ENCODE measurements at places on chromosomes 7 and 10. TPM values are rescaled to one million over a fixed set of nuclear protein-coding genes. Genes with fewer than 3 reads are reported as not detected.

DNA sequence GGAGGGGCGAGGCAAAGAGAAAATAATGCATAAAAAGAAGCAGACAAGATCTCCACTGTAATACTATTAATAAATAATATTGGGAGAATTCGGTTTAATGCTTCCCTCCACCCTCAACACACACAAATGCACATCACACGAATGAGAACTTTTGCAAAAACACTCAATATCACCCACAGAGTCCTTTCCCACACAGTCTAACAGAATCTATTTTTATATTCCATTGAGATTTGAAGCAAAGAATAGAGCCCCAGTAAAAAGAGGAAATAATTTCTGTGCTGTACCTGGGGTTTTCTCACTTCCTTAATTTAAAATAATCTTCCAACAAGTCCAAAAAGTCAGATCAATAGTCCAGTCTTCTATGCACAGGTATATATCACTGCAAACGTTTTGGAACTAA lies 17.0 kb downstream of the PIK3AP1 start:
- no peak overlapping the region for H3K27ac ChIP-seq
- H3K4me3 ChIP-seq: no peak overlapping the region
- H3K36me3 ChIP-seq: no peaks in the 10 kb centered on the region
- no peak for DNase-seq
- H3K4me1 ChIP-seq: no peaks in the 10 kb centered on the region
- no peaks in the 10 kb centered on the region for H3K27me3 ChIP-seq

Gene AGR3
- not detected for total RNA-seq

Gene VKORC1L1
- total RNA-seq: 13.5 TPM

DNA sequence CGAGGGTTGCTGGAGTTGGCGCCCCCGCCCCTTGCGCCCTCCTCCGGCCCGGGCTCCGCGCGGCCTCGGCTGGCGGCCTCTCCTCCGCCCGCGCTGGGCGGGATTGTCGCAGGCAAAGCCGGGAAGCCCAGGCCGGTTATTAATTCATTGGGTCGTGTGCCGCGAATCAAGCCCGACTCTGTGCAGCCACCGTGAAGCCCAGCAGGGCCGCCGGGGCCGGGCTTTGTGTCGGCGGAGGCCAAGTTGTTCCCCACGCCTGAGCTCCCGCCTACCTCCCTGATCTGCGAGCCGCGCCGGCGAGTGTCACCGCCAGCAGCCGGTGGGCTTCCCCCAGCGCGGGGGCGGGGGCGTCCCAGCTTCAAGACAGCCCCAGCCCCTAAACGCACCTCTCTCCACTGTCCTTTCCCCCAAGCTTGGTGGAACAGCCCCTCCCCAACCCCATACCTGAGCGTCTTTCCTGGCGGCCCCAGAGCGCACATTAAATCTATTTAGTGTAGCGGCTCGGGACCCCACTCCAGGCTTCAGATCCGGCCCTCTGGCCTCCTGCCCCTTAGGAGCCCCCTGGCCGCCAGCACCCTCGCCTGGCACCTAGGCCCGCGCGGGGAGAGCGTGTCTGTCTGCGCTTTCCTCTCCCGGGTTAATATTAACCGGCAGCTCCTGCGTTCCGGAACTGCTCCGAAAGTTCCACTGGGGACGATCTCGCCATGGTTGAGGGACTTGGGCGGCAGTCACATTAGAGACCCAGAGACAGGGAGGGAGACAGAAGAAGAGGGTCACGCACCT lies 3.5 kb downstream of the SHH start:
- DNase-seq: no peak
- no peaks in the 10 kb centered on the region for H3K36me3 ChIP-seq
- no peak overlapping the region for H3K27ac ChIP-seq
- peaks cover 68% of the 10 kb centered on the region for H3K27me3 ChIP-seq
- H3K4me3 ChIP-seq: no peak overlapping the region

GRCh38 chr7:33191340-33191739 lies 62.0 kb downstream of the BBS9 start:
- peak; percentile 18 for DNase-seq
- H3K4me3 ChIP-seq: no peak overlapping the region
- peak overlapping the region; percentile 46 for H3K27ac ChIP-seq
- peaks cover 18% of the 10 kb centered on the region for H3K4me1 ChIP-seq

- no peaks in the 10 kb centered on the region for H3K27me3 ChIP-seq
- H3K4me1 ChIP-seq: peaks cover 57% of the 10 kb centered on the region
- peaks cover 11% of the 10 kb centered on the region for H3K36me3 ChIP-seq
- H3K4me3 ChIP-seq: no peak overlapping the region
- DNase-seq: no peak
- peak overlapping the region; percentile 49 for H3K27ac ChIP-seq
Observed at GRCh38 chr7:833601-834258, 1.5 kb downstream of the SUN1 start.

Gene SPDYE1
- total RNA-seq: not detected

DNA sequence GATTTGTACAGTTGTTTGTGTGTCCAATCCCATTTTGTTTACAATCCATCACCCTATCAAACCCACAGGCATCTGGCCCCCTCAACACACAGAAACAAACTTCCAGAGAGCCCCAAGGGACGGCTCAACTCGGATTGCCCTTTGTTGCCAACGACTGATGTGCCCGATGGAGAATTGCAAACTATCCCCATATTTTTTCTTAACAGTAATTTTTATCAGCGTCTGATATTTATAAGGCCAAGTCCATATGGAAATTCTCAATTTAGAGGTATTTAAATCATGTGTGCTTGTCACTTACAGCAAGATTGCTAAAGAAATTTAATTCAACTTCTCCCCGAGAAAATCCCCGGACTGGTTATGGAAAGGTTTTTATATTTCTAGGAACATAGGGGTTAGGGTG lies 113.9 kb upstream of the NPS start:
- no peaks in the 10 kb centered on the region for H3K27me3 ChIP-seq
- DNase-seq: no peak
- H3K4me1 ChIP-seq: no peaks in the 10 kb centered on the region
- H3K4me3 ChIP-seq: no peak overlapping the region
- H3K27ac ChIP-seq: no peak overlapping the region

Gene NAMPT
- total RNA-seq: 812 TPM

DNA sequence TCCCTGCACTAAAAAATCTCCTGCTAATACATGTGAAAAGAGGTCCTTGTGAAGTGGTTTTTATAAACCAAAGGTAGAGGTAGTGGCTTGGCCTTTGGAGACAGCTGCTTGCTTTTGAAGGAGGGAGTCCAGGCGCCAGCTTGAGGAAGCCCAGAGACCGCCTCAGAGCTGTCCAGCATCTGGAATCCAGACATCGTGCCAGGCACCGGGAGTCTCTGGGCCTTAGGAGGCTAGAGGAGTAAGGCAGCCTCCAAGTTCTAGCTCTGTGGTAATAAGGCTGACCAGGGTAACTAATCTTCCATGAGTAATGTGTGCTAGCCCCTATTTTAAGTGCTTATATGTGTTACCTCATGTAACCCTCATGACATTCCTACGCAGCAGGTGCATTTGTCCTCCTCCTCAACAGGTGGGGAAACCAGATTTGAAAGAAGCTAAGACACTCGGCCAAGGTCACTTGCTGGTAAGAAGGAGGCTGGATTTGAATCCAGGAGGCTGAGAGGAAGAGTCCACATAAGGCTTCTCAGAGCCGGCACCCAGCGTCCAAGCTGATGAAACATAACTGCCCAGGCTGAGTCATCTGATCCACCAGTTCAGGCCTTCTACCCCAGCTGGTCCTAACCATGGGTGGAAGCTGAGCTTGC lies 26.1 kb downstream of the PRLHR start:
- peaks cover 1% of the 10 kb centered on the region for H3K27me3 ChIP-seq
- H3K4me1 ChIP-seq: no peaks in the 10 kb centered on the region
- no peaks in the 10 kb centered on the region for H3K36me3 ChIP-seq
- H3K4me3 ChIP-seq: no peak overlapping the region
- DNase-seq: no peak

DNA sequence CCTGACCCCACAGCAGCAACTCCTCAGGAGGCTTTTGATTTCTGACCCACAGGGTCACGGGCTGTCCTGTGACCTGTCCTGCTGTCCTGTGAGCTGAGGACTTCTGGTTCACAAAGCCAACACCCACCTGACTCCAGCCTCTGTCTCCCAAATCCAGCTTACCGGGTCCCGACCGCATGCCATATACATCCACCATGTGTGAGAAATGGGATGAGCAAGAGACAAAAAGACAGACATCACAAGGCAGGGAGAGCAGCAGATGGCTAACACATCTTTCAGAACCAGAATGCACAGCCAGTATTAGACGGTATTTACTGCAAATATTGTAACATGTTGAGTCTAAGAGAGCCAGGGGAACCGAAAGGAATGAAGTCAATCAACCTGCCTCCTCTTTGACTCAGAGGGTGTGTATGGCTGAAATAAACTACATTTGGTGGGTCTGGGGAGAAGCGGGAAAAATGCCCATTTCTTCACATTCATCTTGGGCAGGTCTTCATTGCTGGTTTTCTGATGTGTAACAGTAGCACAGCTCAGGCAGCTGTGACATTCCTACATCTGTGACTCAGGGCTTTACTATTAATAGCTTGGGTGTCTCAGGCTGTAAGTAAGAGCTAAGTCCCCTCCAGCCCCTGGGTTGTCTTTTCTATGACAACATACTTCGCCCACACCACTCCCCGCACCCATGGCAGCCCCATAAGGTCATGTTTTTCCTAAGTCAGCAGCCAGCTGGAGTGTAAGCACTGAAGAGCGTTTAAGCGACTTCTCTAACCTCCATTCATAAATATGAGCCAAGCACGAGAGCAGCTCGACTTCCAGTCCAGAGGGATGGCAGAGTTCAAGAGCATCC lies 25.0 kb downstream of the ABLIM1 start:
- H3K27ac ChIP-seq: no peak overlapping the region
- H3K4me1 ChIP-seq: peaks cover 19% of the 10 kb centered on the region
- H3K27me3 ChIP-seq: peaks cover 37% of the 10 kb centered on the region
- DNase-seq: peak; percentile 7
- H3K36me3 ChIP-seq: no peaks in the 10 kb centered on the region

Gene AUTS2
- total RNA-seq: 3.3 TPM

Gene WDFY4
- total RNA-seq: 1.1 TPM

DNA sequence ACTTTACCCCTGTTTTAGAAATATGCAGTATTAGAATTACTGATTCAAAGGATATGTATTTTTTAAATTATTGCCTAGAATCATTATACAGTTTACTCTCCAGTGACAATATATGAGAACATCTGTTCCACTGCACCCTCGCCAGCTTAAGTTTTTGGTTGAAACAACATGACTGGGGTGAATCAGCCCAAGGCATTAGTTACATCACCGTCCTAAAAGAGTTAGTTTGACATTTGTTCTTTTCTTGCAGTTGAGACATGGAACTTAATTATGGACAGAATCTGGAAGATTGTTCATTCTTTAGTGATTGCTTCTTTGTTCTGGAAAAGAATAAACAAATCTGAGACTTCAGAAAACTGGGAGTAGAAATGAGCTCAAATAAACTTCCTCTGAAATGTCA lies 167.3 kb upstream of the DKK1 start:
- no peaks in the 10 kb centered on the region for H3K36me3 ChIP-seq
- no peak overlapping the region for H3K27ac ChIP-seq
- no peak for DNase-seq
- H3K4me1 ChIP-seq: no peaks in the 10 kb centered on the region
- H3K27me3 ChIP-seq: no peaks in the 10 kb centered on the region
- H3K4me3 ChIP-seq: no peak overlapping the region

DNA sequence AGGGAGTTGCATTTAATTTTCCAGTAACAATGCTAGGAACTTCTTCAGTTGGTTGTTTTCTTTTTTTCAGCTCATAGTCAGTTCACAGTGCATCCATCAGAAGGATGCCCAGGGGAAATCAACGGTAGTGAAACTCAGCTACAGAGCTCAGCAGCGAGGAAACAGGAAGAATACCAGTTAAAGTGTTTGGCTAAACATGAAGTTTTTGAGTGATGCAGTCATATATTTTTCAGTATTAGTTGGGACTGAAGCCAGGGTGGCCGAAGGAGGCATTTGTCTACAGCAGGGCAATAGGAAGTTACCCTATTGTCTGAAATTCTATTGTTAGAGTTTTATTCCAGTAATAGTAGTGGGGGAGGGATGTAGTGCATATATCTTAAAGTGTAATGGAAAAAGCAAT lies 45.3 kb upstream of the MALRD1 start:
- H3K4me1 ChIP-seq: no peaks in the 10 kb centered on the region
- no peak overlapping the region for H3K4me3 ChIP-seq
- H3K27me3 ChIP-seq: no peaks in the 10 kb centered on the region
- no peak for DNase-seq
- H3K27ac ChIP-seq: no peak overlapping the region

Gene NXPH1
- total RNA-seq: not detected

Gene ECHS1
- total RNA-seq: 50.7 TPM

GRCh38 chr10:88386204-88386788 lies 196.8 kb downstream of the RNLS start:
- peaks cover 3% of the 10 kb centered on the region for H3K36me3 ChIP-seq
- H3K4me3 ChIP-seq: no peak overlapping the region
- no peaks in the 10 kb centered on the region for H3K27me3 ChIP-seq
- H3K27ac ChIP-seq: no peak overlapping the region
- H3K4me1 ChIP-seq: peaks cover 22% of the 10 kb centered on the region

Gene EEPD1
- 0.76 TPM for total RNA-seq

GRCh38 chr7:151017370-151017952 lies 6.8 kb downstream of the ATG9B start:
- H3K27ac ChIP-seq: peak overlapping the region; percentile 75
- peak; percentile 37 for DNase-seq
- peak overlapping the region; percentile 79 for H3K4me3 ChIP-seq
- peaks cover 57% of the 10 kb centered on the region for H3K4me1 ChIP-seq

DNA sequence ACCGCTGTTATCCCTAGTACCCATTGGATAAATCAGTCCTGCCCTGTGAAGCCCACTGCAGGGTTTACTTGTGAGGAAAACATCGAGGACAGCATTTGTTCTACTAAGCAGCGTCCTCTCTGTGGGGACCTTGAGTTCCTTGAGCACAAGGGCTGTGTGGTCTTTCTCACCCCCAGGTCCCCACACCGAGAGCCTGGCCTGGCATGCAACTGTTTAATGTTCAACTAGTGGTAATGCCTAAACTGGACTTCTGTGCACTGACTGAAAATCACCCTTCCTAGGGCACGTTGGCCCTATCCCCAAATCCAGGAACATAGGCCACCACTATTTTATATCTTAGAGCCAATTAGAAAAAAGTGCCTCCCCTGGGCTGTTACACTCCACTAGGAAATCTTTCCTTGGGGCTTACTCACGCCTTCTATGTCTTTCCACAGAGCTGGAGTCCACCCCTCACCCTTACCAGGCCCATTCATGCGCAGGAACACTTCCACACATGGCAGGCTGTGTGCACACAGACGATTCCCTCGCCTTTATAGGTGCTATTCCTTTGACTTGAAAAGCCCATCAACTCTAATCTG lies 1.7 kb upstream of the TMEM213 start:
- DNase-seq: no peak
- peaks cover 1% of the 10 kb centered on the region for H3K27me3 ChIP-seq
- no peak overlapping the region for H3K4me3 ChIP-seq

- no peaks in the 10 kb centered on the region for H3K4me1 ChIP-seq
- H3K27ac ChIP-seq: no peak overlapping the region
- no peaks in the 10 kb centered on the region for H3K36me3 ChIP-seq
- DNase-seq: no peak
Observed at GRCh38 chr10:19021162-19021561, 27.4 kb upstream of the MALRD1 start.

GRCh38 chr7:66727058-66727457 lies 13.5 kb upstream of the RABGEF1 start:
- no peak overlapping the region for H3K4me3 ChIP-seq
- H3K4me1 ChIP-seq: no peaks in the 10 kb centered on the region
- H3K27ac ChIP-seq: no peak overlapping the region
- DNase-seq: no peak
- peaks cover 18% of the 10 kb centered on the region for H3K36me3 ChIP-seq

Data from activated CD8-positive, alpha-beta T cell treated with anti-CD3 and anti-CD28 coated beads for 36 hours (primary cell).